ENCODE measurements at places on chromosomes 12 and 14. TPM values are rescaled to one million over a fixed set of nuclear protein-coding genes. Genes with fewer than 3 reads are reported as not detected.

DNA sequence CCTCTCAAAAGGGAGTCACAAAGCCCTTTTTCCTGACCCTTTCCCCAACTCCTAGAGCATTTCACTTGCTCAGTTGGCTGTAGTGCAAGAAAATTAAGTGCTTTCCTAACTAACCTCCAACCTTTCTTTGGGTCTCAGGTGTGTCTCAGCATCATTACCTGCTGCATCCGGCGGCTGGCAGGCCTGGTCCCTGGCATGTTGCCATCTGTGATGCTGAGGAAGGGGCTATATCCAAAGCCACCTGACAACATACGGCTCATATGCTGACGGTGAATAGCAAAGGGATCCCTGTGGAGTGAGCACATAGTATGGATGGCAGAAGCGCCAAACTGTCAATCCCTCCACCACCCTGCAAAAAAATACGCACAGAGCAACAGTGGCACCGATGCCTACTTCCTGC is 1.2 kb downstream of the MLF2 start:
- DNase-seq = no peak

DNA sequence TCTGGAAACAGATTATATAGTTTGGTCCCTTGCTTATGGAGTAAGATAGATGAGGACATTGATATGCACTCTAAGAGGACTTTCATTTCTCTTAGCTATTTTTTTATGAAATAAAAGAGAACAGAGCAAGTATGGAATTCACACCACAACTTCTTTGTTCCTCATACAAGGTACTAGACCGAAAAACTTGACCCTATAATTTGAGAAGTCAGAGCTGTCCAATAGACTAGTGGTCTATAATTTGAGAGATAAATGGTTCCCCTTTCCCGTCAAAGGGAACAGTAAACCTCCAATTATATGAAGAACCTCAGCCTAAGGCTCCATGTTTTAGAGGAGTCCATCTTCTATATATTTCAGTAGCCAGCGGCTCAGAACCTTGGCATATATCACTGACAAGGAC is 58.5 kb upstream of the HIF1A start:
- DNase-seq = no peak

TCL1B gene
- not detected for total RNA-seq

CORO1C gene
- 285 TPM for total RNA-seq

Data from glutamatergic neuron (in vitro differentiated cells).